ENCODE measurements at places on chromosomes 6 and 20. TPM values are rescaled to one million over a fixed set of nuclear protein-coding genes. Genes with fewer than 3 reads are reported as not detected.

Gene PPIL6
- 0.48 TPM for polyA plus RNA-seq

Gene NFKBIL1
- polyA plus RNA-seq = 13.6 TPM

Gene PCK1
- not detected for polyA plus RNA-seq

Gene GID8
- 23.1 TPM for polyA plus RNA-seq

Gene ADGB
- polyA plus RNA-seq = not detected

Data from BJ (cell line).